Calu3 (cell line): ENCODE measurements at places on chromosomes 3 and 15. TPM values are rescaled to one million over a fixed set of nuclear protein-coding genes. Genes with fewer than 3 reads are reported as not detected.

LRRC31 gene
- 2.8 and 3.3 TPM in 2 replicates for total RNA-seq

CDHR4 gene
- total RNA-seq: not detected in 2 replicates

CISH gene
- 1.4 and 1.6 TPM in 2 replicates for total RNA-seq

FAM3D gene
- 3.0 and 3.8 TPM in 2 replicates for total RNA-seq
